ENCODE measurements at places on chromosomes 12 and 14. TPM values are rescaled to one million over a fixed set of nuclear protein-coding genes. Genes with fewer than 3 reads are reported as not detected.
A peak's percentile ranks its signal among the peaks of the same experiment; 100 is the strongest.

DNA sequence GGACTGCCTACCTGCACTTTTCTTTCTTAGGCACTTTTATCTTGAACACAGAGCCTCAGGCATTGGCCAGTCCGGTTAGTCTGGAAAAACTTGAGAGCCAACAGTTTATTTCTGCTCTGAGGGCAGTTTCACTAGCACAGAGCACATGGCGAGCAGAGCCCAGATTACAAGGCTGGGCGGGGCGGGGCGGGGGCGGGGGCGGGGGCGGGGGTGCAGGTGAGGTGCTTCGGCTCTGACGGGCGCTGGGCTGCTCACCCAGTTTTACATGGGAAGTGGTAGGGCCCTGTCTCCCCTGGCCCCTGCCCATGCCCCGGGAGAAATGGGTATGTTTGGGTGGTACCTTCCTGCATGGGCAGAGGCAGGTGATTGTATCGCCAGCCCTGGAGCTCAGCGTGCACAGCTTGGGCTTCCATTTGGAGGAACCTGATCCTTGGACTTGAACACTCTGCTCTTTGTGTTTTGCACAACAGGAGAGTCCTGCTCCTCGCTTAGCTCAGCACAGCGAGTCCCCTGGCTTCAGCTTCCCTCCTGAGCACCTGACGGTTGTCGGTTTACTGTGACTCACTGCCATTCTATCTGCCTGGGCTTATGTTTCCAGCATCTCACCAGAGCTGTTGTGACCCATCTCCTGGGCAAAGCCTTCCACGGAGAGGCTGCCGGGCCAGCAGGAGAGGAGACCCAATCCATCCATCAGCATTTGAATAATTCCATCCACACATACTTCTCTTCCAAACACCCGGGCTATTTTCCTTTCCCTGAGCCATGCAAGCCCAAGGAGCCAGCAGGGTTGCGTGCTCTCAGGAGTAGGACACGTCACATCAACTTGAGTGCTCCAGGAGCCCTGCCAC, 108.5 kb downstream of the ARF6 start:
- peak; percentile 79 for DNase-seq

GRCh38 chr14:51547260-51547659, 104.5 kb upstream of the FRMD6 start:
- DNase-seq, result peak; percentile 66

- DNase-seq, result no peak
Measured at GRCh38 chr12:106128585-106129328, 10.0 kb downstream of the NUAK1 start.

- DNase-seq, result no peak
Measured at GRCh38 chr14:75983019-75983358, 1.2 kb upstream of the TGFB3 start.

DNA sequence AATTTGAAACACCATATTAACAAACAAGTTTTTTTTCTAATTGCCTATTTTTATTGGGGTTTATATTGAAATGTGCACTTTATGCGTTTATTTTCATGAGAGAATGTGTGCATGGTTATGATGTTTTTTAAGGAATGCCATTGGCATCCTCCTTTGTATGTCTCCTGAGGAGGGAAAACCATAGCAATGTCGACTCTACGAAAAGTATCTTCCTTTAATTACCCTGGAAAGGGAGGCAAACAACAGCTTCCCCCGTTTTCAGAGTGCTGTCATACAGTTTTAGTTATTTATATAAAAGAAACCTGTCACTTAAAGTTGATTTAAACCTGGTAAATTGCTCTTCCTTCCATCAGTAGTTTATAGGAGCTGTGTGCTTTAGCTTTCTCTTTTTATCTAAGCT, 117.4 kb downstream of the PLEKHA5 start:
- no peak for DNase-seq

DNA sequence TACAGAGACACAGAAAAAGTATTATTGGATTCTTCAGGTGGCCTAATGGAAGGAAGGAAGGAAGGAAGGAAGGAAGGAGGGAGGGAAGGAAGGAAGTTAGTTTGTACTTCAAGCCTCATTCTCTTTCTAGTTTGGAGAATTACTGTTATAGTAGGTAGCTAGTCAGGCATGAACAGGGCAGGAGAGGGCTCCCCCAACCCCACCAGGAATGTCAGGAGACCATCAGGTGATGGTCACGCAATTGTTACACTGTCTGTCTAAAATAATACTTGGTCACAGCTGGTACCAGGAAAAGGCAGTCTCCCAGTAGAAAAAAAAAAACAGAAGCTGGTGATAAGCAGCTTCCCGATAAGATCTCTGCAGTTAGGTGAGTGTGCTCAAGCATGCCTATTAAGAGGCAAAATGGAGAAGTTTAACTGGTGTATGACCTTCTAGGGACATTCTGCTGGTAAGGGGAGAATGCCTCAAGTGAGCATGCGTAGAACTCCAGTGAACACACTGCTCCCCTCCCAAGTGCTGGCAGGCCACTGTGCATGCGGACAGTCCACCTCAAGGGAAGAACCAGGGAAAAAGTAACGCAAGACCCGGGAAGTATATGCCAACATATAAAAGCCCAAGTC, 358.4 kb upstream of the SOX5 start:
- no peak for DNase-seq

DNA sequence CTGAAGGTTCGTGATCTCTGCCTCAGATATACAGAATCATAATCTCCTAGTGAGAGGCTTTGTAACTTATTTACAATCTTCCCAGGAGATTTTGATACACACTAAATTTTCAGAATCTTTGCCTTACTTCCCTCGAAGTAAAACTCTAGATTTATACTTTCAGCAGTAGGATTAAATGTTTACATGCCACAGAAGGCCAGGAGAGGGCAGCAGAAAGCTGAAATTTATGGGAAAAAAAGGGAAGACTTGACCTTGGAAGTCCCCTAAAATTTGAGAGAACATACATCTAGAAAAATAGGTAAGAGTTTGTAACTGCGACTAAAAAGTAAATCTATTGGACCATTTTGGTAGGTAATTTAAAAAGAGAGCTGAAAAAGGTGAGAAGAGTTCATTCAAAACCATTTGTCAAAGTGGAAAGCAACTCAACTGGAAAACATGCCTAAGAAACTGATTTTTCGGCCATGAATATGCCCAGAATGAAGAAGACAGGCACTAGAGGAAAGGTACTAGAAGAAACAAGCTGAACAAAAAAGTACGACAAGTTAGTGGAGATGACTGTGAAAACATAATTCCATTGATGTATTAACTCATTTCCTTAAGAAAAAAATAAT, 242.0 kb upstream of the MDGA2 start:
- peak; percentile 61 for DNase-seq

DNA sequence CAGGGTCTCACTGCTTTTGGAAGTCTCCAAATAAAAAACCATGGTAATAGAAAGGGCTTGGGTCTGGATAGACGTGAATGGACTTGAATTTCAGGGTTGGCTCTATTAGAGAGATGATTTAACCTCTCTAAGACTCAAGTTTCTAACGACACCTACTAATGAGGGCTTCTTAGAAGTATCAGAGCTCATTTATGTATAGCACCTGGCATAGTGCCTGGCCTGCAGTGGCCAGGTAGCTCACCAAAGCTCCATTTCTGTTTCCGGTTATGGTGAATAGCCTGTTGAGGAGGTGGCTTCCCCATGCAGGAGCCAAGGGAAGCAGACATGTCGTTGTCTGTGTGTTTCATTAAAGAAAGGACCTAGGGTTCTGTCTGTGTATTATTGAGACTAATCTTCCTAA, 108.6 kb downstream of the ETV6 start:
- no peak for DNase-seq

The PAX9 gene
- not detected for total RNA-seq

The LRRK2 gene
- total RNA-seq, result 2.4 TPM
